Lung microvascular endothelial cell (primary cell): ENCODE measurements at places on chromosomes 11 and 22. TPM values are rescaled to one million over a fixed set of nuclear protein-coding genes. Genes with fewer than 3 reads are reported as not detected.

DNA sequence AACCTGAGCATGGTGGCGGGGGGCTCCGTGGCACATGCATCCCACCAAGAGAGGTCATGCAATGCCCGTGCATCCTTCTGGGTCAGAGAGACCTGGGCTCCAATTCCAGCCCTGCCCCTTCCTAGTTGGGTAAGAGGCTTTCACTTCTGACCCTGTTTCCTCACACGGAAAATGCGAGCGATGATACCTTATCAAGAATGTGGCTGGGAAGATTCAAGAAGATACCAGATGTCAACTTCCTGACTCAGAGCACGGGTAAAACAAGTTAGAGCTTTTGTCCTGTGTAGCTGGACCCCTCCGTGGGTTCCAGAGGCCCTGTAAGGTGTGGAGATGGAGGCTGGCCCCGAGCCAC, 8.7 kb upstream of the DGKZ start:
- DNase-seq: no peak

E2F8 gene
- 0.20 and 0.44 TPM in 2 replicates for total RNA-seq

DNA sequence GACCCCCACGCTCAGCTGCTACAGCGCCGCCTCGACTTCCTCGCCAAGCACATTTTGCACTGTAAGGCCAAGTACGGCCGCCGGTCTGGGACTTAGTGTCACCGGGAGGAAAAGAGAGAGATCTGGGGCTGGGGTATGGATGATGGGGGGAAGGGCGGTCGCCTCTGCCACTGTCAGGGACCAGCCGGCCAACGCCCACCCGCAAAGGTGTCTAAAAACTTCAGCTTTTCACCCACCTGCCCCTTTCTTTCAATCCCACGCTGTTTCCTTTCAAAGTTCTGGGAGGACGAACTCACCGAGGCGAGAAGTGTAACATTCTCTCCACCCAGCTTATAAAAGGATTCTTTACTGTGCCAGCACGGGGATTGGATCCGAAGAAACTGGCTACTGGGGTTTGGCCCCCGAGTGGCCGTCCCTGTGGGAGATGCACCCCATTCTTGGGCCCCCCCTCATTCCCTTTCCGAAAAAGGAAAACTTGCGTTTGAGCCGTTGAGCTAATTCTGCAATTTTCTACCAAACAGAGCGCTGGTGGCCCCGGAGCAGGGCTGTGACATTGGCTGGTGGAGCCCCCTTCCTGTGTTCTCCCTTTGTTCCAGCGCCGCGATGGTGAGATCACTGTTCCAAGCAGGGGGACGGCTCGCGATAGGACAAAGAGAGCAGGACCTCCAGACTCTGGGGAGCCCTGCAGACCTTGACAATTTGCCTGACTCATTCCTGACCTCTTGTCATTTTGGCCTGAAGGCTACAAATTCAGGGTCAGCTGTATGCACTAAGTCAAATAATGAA, 1.8 kb downstream of the FJX1 start:
- DNase-seq: peak; percentile 59

GRCh38 chr22:31639436-31640039, 22.5 kb downstream of the PISD start:
- no peak for DNase-seq

OR51B2 gene
- total RNA-seq: not detected in 2 replicates

CARD16 gene
- total RNA-seq: 106 and 113 TPM in 2 replicates

PHLDB1 gene
- 14.9 and 25.7 TPM in 2 replicates for total RNA-seq

UBQLN3 gene
- not detected in 2 replicates for total RNA-seq

DNA sequence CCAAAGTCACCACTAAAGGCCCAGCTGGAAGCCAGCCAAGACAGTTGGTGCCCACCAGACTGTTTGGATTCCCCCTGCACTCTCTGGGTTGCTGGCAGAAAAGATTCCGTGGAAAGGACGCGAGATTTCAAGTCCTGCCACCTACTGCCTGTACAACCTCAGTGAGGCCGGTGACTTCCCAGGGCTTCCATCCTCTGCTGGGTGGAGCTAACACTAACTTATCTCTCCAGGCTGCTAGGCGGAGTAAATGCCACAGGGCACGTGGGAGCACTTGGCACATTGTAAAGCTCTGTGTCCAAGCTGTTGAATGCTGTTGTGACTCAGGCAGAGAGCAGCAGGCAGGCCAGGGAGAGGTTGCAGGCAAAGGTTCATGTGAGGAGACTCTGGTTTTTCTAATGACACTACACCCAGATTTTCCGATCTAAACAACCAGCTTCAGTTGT, 50.9 kb upstream of the CDON start:
- DNase-seq: peak; percentile 87

BIK gene
- total RNA-seq: 0.79 and 1.1 TPM in 2 replicates

- DNase-seq: no peak
Observed at GRCh38 chr11:69049490-69049867, 747 bp downstream of the TPCN2 start.

GRCh38 chr22:17754233-17754925, 19.9 kb downstream of the BID start:
- peak; percentile 49 for DNase-seq

DNA sequence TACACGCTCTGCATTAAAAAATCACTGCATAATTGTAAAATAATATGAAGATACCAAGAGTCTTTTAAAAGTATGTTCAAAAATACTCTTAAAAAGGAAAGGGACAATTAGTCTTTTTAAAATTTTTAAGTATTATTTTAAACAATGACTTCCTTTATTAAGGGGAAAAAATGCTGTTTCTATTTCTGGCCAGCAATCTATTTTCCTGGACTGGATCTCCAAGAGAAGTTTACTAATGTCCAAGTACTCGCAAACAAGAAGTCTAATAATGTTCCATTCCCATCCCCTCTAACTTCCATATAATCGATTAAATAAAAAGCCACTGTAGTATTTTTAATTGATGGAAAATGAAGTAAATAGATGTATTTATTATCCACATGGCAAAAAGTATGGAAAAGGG, 123.7 kb downstream of the MPPED2 start:
- DNase-seq: no peak

CSF2RB gene
- total RNA-seq: 1.4 and 2.0 TPM in 2 replicates

PRR33 gene
- not detected in 2 replicates for total RNA-seq

CD6 gene
- total RNA-seq: not detected in 2 replicates

DNA sequence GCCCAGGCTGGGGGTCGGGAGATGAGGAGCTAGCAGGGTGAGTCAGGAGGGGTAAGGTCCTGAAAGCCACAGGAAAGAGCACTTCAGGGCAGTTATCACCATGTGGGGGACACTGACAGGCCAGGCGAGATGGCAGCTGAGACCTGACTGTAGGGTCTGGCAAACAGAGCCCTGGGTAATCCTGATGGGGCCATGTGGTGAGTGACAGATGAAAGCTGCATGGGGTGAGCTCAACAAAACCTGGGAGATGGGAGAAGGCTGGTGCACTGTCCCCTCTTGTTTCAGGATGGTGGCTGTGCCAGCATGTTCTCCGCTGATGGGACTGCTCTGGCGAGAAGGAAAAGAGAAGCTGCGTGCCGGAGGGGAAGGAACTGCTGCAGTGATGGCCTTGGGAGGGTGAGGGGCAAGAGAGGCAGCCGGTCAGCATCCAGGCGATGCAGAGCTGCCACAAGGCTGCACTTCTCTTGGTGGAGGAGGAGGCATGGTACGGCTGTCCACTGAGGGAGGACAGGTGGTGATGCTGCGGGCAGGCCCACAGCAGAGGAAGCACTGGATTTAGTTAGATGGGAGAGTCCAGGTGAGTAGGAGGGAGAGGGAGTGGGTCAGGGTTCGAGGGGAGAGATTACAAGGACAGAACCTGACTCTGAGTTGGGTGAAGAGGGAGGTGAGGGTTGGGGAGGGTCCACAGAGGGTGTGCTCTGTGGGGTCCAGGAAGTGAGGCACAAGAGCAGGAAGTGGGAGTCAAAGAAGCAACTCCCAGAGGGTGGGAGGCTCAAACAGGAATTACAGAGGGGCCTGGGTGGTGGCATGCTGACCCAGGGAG, 3.8 kb downstream of the TOP3B start:
- no peak for DNase-seq

DNA sequence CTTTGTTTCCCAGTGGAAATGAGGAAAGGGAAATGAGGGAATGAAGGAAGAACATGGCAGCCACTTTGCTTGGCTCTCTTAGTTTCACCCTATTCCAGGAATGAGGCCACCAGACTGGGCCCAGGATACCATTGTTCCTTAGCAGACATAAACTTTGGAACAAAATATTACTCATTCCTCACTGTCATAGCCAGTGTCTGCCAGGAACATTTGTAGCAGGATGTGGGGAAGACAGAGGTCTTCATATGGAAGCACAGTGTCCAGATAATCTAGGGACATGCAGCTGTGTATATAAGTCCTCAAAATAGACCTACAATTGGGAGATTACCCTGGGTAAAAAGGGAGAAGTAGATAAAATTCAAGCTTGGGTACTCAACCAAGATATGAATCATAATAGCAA, 15.2 kb upstream of the FUT4 start:
- no peak for DNase-seq

- DNase-seq: no peak
Observed at GRCh38 chr11:60985991-60986915, 14.8 kb downstream of the CD6 start.

VPREB3 gene
- not detected in 2 replicates for total RNA-seq

DNA sequence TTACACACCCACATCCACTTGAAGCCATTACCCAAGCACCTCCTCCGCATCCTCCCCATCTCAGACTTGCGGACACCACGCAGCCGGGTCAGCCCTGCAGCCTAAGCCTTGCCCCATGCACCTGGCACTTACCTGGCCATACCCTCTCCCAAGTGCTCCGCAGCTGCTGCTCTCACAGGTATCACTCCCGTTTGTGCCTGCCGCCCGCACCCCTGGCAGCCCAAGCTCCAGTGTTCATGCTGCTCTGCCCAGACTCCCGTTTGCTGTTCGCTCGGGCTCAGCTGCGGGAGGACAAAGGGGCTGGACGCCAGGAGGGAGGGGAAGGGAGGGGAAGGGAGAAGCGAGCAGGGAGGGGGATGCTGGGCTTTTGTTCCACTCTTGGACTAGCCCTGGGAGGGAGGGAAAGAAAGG, at the start of gene KLHL35:
TSS of gene KLHL35 (minus strand) at position 293 of the 411 bp plus-strand sequence. CDS start 2,574 bp downstream, outside the sequence.
- peak; percentile 35 for DNase-seq

GRCh38 chr11:94705891-94706615, 62.1 kb upstream of the AMOTL1 start:
- no peak for DNase-seq

GRCh38 chr11:44770401-44770800, 43.6 kb downstream of the TSPAN18 start:
- DNase-seq: no peak

DNA sequence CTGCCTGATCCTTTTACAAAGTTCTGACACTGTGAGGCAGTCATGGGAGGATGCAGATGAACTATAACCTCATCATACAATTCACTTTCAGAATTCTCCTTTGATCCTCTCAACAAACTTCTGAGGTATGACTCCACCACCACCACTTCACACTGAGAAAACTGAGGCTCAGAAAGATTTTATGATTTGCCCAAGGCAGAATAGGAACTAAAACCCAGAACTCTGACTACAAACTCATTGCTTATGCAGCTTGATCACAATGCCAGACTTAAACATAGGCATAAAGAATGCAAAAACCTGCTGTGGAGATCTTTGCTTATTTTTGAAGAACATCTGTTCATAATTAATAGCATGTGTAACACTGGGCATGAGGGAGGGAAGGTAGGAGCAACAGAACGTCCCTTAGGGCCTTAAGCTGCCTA, 20.4 kb downstream of the FAM168A start:
- no peak for DNase-seq

- DNase-seq: no peak
Observed at GRCh38 chr22:36452250-36452977, 29.0 kb downstream of the TXN2 start.

GRCh38 chr11:11324090-11324489, 29.0 kb downstream of the CSNK2A3 start:
- no peak for DNase-seq

GAL gene
- total RNA-seq: 0.20 and 1.5 TPM in 2 replicates

- DNase-seq: peak; percentile 77
Observed at GRCh38 chr22:24391836-24392217, 35.6 kb upstream of the ADORA2A start.

DNA sequence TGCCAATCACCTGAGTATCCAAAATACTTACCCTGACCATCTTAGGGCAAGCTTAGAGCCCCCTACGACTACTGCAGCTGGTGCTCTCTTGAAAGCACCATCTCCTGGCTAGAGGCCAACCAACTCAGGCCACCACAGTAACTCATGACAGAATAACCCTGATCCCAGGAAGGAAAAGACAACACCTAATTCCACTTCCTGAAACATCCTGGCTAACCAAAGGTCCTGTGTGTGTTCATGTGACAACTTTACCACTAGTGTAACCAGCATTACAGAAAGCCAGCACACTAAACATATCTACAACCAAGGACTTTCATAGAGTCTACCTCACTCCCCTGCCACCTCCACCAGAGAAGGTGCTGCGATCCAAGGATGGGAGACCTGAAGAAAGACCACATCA, 17.4 kb upstream of the TMEM45B start:
- DNase-seq: no peak

DNA sequence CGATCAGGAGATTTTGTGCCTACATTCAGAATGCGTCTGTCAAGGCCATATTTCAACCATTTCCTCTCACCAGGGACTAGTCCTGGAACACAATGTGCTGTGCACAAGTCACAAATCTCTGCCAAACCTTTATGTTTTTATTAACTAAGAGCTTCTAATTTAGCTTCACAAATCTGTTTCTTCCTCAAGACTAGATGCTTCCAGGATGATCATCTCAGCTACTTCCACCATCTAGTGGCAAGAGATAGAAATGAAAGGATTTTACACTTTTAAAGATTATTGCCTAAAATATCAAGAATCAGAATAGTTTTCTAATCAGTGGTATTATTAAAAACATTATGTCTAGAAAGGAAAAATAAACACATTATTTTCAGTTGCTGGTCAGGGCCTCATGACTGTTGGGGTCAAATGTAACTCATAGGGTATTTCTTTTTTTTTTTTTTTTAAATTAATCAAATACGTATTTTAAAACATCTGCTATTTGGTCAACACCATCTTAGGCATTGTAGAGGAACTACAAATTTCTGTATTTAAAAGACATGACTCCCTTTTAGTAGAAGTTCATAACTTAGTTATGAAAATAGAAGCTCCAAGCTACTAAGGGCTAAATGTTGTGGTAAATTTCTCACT, 1102.6 kb downstream of the DLG2 start:
- peak; percentile 6 for DNase-seq

DNA sequence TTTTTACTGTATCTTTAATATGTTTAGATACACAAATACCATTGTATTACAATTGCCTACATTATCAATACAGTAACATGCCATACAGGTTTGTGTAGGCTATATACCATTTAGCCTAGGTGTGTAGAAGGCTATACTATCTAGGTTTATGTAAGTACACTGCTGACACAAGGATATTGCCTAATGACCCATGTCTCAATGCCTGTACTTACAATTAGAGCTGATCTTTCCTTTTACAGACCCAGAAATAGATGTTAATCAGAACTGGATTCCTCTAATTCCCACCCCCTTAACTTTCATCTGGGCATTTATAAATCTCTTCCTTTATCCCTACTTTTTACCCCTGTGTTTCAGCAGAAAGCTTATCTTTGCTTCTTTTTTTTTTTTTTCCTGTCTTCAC, 229.5 kb downstream of the METTL15 start:
- no peak for DNase-seq

- no peak for DNase-seq
Observed at GRCh38 chr11:17572359-17572690, 25.3 kb downstream of the OTOG start.
